ENCODE measurements at places on chromosomes 5 and 9. TPM values are rescaled to one million over a fixed set of nuclear protein-coding genes. Genes with fewer than 3 reads are reported as not detected.
A peak's percentile ranks its signal among the peaks of the same experiment; 100 is the strongest.

ANKRD18B gene
- total RNA-seq = not detected

GRCh38 chr5:173660481-173661280 lies 44.2 kb upstream of the BOD1 start:
- DNase-seq = no peak

DNA sequence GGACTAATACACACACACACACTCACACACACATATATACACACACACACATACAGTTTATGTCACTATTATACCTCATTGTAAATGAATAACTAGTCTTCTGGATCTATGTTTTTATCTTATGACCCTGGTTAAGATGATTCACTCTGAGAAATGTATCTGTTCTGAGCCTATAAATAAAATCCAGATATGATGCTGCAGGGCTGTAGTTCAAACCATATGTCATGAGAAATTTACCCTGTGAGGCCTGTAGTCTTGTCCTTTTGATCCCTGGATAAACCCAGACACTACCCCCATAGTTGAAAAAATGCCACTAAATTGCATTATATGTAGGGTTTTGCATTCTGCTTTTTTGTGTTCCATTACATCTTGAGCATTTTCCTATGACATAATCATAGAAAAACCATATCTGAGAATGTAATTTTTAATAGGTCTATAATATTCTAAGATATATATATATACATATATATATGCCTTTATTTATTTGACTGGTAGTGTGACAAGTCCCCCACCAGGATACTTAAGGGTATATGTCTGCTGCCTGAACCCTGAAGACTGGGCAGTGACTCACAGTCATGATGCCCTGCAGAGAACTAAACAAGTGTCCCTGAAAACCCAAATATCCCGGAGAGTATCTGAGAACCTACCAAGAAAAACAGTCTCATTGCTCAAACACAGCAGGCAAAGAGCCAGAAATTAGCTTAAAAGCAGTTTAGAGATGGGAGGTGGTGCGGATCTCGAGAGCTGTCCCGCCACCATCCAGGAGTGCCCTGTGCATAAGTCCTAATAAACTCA lies 18.4 kb upstream of the ALDOB start:
- DNase-seq = no peak

DMRT3 gene
- not detected for total RNA-seq

DNA sequence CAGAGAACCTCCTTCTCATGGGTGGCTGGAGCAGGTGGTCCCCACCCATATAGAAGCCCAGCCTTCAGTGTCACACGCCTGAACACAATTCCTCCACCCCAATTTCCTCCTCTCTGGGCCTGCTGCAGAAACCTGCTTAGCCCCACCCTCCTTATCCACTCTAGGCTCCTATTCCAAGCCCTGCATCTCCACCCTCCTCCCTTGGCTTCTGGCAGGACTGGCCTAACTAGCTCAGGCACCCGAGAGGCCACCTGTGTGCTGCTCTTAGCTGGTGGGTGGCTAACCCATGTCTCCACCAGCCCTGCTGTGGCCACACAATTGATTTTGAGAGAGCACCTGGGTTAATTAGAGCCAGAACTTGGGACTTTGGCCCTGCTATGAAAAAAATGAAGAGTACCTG lies 77.3 kb upstream of the ATP10B start:
- DNase-seq = no peak

DNA sequence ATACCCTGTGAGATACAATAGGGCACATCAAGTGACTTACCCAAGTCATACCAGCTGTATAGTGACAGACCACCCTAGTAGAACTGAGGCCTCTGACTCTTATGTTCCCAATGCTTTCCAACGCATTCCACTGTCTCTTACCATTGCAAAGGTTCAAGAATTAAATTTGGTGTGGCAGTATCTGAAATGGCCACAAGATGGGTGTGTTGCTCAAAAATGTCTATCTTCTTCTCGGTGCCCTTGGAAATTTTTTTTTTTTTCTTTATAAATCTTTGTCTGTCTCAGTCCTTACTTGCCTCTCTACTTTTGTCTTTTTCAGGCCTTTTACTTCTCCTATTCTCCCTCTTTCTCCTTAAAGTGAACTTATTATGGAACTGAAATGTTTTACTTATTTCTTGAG lies 48.4 kb downstream of the GPR21 start:
- peak; percentile 36 for DNase-seq

DNA sequence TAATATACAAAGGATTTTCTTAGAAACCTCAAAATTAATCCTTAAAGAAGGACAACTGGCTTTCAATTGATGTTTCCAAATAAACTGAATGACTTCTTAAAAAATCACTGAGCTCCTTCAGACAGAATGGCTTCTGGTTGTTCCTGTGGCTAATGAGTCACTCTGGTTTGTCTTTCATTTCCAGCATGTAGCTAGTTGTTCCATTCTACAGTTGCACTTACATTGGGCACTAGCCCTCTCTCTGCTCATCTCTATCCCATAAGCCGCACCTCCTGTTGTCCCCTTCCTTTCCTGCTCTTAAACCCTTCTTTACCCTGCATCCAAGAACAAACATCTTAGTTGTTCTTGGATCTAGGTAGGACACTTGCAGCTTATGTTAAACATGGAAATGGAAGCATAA lies 235.3 kb upstream of the HAPLN1 start:
- no peak for DNase-seq

GPR150 gene
- 0.74 TPM for total RNA-seq

GRCh38 chr9:133842721-133843227 lies 104.6 kb upstream of the SARDH start:
- no peak for DNase-seq

- no peak for DNase-seq
These were observed 133.1 kb downstream of the DOCK8 start for GRCh38 chr9:347667-348292.

GRCh38 chr5:54719384-54720283 lies 202.1 kb downstream of the SNX18 start:
- DNase-seq = no peak

- DNase-seq = no peak
These were observed 202.9 kb downstream of the AOPEP start for GRCh38 chr9:94929369-94929756.

- DNase-seq = no peak
These were observed 414.0 kb downstream of the NFIB start for GRCh38 chr9:13899924-13900323.

MATR3 gene
- 174 TPM for total RNA-seq

GRCh38 chr5:115544043-115544435 lies 536 bp downstream of the FEM1C start:
- DNase-seq = peak; percentile 70

GRCh38 chr5:68679041-68679440 lies 414.8 kb upstream of the SLC30A5 start:
- no peak for DNase-seq

GRCh38 chr9:7613931-7614330 lies 185.6 kb downstream of the DMAC1 start:
- DNase-seq = peak; percentile 27

DNA sequence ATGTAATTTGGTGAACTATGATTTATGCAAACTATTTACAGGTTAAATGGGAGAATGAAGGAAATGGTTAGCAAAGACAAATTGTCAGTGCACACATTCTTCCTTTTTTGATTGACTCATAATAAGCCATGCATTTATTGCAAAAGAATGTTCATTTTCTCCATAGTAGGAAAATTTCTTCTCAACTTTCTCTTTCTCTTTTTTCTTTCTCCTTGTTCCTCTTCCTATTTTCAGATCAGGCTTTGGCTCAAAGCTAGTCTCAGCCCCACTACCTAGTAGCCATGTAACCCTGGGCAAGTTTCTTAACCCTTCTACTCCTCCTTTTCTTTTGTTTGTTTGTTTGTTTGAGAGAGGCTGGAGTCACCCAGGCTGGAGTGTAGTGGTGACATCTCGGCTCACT lies 156.6 kb downstream of the PIK3R1 start:
- no peak for DNase-seq

FAM221B gene
- total RNA-seq = not detected

DNA sequence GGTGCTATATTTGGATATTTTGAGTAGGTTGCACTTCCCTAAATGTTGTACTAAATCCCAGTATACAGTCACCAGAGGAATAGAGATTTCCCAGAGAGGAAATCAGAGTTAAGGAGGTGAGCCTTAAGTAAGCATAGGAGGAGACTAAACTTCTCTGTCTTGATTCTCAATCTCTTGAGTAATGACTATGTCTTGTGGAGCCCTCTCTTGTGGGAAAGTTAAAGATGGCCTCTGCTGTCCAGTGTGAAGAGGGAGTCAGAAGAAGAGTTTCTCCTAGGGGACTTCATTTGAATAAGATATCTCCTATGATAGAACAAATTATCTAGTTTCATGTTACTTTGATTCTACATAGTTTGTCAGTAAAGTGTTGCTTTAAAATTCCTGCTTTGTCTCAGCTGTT lies 502.5 kb downstream of the PDE4D start:
- DNase-seq = no peak

DNA sequence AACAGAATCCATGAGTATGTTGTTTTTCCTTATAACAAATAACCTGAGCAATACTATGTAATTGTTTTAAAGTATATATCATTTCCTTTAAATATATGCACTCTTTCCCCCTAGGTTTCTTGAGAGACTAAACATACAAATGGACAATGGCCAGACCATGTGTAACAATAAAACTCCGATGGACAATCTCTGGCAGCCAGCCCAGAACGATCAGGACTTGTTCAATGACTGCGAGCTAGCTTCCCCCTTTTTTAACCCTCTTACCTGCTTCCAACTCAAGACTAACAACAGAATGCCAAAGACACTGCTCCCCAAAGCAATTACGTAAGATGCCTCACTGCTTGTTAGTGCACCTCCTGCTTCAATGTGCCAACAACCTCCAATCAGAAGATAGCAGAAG lies 94.9 kb downstream of the HTR4 start:
- DNase-seq = no peak

DNA sequence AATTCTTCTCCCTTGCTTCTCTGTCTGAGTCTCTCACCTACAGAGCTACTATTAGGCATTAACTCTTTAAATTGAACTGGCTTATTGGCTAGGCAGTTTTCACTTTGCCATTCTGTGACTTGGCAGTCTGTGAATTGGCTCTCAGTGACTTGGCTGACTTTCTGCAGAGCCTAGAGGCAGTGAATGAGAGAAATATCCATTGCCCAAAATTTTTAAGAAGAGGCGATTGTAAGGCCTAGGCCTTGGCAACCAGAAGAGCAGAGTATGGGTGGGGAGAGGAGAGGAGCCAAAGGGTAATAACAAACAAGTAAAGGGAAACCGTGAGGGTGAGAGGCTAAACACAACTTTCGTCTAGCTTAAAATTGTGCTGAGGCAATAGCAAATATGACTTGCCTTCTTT lies 176.7 kb downstream of the PRR16 start:
- DNase-seq = no peak

DNA sequence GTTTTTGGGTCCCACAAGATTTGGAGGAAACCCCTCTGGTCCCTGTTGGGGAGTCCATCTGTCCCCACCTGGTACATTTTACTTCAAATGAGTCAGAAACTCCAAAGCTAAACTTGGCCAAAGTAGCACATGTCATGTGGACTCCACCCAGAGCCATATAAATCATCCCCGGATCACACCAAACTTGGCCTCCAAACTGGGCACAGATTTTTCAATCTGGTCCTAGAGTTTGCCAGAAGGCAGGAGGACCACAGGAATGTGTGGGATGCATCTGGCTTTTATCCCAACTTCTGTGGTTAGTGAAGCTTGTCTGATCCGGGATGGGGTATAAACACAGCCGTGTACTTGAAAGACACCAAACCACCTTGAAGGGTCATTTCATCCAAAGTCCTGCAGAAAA lies 66.3 kb downstream of the MAT2B start:
- DNase-seq = no peak

INSL6 gene
- total RNA-seq = not detected
